ENCODE measurements at places on chromosomes 2 and 18.

DNA sequence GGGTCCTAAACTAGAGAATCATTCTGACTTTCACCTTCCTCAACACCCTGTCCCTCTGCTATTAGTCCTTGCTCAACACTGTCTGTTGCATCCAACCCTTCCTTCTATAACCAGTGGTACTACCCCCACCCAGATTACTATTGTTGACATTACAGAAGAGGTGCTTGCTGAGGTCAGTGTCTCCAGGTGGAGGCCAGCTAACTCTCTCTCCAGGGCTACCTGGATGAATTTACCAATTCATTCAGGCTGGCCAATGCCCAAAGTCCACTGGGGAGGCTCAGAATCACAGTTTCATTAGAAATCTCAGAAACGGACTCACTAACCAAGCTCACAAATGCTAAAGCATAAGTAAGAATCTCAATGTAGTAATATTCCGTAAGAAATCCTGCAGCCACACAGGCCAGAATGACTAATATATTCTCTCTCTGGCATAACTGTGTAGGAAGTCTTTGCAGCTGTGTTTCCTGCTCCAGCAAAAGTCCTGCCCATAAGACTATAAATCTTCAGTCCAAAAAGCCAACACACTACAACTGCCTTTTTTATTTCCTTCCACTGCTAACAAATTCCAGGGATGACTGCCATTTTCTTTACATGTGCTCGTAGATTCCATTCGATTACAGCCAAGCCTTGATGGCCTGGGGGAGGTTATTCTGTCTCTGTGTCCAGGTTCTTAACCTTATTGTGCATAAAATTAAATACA is 10.0 kb upstream of the TTR start:
- DNase-seq: no peak

GRCh38 chr2:41724465-41724864 is 323.4 kb upstream of the PKDCC start:
- DNase-seq: no peak

GRCh38 chr2:860259-860855 is 90.3 kb upstream of the SNTG2 start:
- no peak for DNase-seq

- DNase-seq: no peak
These were observed 341.6 kb upstream of the VWC2L start for GRCh38 chr2:214069254-214069653.

DNA sequence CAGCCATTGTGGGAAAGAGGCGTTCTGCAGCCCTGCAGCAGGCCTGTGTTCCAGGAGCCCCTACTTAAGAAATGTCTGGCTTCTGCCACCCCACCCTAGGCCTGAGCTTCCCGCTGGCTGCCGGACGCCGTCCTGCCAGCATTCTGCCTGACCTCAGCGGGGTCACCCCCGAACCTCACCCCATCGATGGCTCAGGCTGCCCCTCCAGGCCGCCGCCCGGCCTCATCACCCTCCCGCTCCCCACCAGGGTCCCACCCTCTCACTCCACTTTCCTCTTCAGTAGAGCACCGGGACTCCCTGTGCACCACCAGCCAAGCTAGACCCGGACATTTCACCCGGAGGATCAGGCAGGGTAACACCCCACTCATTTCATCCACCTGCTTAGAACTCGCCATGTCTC is 73.6 kb upstream of the SALL3 start:
- no peak for DNase-seq

DNA sequence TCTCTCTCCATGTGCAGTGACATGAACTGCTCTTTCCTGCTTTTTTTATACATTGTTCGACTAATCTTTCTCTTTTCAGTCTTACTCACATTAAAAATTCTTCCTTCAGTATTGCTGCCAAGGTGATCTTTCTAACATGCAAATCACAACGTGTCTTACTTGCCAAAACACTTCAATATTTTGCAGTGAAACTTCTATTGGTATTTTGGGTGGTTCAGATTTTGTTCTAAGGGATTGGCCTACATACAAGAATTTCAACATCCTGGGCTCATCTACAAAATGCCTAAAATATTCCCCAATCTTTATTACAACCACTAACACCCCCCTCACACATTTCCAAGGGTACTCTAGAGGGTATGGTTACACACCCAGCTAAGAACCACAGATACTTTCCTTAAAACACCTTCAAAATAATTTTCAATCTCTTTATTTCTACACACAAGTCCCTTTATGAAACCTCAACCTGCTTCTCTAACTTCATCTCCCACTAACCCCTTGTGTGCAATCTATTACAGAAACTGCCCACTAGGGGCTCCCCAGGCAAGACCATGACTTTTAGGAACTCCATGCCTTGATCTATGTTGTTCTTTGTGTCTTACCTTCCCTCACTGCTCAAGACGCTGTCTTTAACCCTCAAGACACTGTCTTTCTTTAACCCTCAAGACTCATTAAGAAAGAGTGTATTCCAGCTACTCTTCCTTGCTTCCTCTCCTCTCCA is 50.9 kb downstream of the COL3A1 start:
- DNase-seq: no peak

GRCh38 chr2:170465241-170465640 is 249.9 kb upstream of the SP5 start:
- DNase-seq: no peak

DNA sequence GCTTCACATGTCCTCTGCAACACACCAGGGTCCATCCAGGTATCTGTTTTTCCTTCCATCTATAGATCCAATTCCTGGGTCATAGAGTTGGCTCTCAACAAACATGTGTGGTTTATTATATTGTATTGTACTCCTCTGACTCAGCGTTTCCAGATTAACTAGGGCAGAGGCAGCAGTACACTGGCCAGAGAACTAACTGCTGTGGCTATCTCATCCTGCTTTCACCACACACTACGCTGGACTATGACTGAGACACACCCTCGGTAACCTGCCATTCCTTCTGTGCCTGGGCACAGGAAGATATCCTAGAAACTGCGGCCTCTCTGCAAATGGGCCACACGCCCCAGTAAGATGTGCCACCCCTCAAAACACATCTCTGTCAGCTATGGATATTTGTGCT is 159.8 kb upstream of the STK17B start:
- no peak for DNase-seq

DNA sequence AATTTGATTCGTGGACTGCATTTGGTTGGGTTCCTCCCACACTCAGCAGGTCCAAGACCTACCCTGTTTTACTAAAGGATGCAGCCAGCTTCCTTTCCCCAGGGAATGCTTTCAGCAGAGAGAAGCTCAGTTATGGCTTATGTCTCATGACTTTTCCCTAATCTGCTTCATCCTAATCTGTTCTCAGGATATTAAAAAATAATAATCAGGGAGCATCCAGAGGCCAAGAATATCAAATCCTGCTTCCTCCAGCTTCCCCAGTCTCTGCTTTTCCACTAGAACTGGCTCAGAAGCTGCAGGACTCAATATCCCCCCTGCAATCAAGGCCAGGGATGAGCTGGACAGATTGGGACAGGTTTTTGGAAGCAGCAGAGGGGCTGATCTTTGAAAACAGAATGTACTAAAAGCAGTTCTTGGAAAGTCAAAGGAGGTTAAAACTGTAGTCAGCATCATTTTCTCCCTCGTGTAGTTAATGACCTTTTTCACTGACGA is 326.9 kb upstream of the TNP1 start:
- no peak for DNase-seq

- DNase-seq: no peak
These were observed 72.5 kb upstream of the HDAC4 start for GRCh38 chr2:239473211-239473805.

GRCh38 chr2:85584354-85584856 is at the start of gene VAMP5:
TSS of gene VAMP5 (plus strand) at chr2:85584431. CDS start at chr2:85584491, 60 bp downstream.
- no peak for DNase-seq

GRCh38 chr18:46019936-46020335 is 52.1 kb downstream of the PSTPIP2 start:
- DNase-seq: no peak

DNA sequence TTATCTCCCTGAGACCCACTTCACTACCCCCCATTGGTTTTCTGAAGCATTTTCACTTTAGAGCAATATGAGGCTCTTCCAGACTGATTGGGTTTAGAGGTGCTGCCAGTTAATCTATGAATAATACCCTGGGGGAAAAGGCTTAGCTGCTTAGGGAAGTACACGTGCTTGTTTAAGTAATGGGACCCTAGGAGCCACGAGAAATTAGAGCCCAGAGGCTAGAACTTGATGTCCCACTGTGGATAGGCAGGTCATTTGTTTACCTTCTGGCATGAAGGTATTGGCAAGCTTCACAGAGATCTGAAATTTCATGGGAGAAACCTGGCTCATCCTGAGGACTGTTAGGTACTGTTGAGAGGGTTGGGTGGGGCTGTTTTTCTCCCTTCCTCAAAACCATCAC is 59.7 kb downstream of the CLIP4 start:
- no peak for DNase-seq

GRCh38 chr18:9586814-9587213 is 27.5 kb downstream of the PPP4R1 start:
- DNase-seq: no peak

DNA sequence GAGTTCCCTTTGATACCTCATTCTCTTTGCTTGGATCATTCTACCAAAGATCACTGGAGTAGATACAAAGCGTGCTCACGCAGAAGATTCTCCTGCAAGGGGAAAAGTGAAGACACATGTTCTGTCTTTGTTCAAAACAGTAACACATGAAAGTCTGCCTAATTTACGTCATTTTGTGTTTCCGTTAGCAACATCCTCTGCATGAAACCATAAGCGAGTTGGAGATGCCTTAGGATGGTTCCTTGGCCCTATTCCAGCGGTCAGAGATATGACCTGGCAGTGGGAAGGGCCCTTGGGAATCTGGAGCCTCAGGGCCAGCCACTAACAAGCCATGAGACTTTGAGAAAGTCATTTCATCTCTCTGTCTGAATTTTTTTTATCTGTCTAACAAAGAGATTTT is 180.9 kb upstream of the TWIST2 start:
- DNase-seq: no peak

GRCh38 chr2:143877056-143877455 is 642.9 kb downstream of the ZEB2 start:
- DNase-seq: no peak

DNA sequence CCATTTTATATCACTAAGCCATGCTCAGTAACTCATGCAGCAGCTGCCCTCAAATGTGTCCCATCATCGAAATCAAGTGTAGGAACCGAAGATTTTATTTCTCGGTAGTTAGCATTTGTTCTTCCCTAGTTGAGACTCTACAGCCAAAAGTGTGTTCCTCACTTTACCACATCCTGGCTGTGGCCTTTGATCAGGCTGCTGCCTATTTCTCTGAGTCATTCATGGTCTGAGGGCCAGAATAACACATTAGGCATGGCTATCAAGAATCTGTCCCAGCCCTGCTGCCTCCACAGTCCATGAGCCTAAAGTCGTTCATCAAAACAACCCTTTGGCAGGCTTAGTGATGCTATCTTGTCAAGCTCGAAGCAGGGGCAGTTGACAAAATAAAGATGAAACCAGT is 300.1 kb downstream of the TDRD15 start:
- DNase-seq: no peak

DNA sequence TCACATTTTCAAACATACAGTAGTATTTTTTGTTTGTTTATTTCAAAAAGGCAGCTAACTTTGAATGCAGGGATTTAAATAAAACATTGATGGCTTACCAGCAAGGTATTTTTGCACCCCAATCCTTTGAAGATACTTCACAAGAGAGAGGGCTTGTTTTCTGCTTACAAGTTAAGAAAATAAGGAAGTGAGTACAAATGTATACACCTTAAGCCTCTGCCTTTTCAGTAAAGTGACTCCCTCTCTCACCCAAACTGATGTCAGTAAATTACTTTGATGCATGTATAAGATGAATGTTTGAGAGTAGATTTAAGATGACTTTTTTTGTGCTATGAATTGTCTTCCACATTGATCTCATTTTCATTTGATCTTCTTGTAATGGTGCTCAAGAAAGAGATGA is 820.0 kb downstream of the CPS1 start:
- DNase-seq: no peak

DNA sequence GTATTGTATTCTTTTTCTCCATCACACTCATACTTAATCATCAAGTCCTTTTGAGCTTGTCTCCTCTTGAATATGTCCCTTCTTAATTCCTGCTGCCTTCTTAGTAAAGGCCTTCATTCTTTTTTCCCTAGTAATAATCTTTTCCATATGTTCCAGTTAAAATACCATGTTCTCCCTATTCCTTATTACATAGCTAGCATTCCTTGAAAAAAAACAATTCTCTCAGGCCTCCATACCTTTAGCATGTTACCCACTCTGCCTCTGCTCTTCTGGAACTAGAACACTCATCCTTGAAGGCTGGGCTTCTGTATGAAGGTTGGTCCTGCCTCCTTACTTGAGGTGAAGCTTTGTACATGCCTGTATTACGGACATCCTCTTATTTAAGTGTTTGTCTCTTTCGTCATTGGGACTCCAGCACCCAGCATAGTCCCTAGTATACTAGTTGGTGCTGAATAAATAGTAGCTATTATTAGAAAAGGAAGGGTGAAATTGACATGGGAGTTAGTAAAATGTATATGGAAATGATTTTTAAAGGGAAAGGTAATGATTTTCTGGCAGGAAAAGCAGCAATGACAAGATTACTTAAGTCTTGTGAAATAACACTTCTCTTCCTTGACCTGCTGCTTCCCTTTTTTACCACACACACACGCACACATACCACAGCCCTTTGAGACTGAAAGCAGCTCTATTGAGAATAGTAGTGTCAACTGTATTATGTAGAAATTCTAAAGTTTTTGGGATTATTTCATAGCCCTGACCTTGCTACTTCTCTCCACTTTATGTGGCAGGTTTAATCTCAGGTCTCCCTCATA is 45.6 kb downstream of the REL start:
- DNase-seq: no peak

GRCh38 chr18:36294031-36294430 is 3.5 kb upstream of the FHOD3 start:
- DNase-seq: no peak

DNA sequence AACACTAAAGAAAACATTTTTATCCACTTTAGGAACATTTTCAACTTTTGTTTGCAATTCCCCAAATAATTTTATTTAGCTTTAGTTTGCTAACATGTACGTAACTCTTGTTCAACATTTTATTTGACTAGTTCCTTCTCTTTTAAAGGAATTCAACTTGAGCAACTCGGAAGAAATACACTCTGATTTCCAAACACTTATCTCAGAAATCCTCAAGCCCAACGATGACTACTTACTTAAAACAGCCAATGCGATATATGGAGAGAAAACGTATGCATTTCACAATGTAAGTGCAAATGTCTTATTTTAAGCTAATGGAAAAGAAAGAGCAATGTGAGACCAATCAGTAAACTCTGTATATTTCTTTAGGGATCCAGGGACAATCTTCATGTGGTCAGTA is 10.1 kb downstream of the SERPINB10 start:
- DNase-seq: no peak

DNA sequence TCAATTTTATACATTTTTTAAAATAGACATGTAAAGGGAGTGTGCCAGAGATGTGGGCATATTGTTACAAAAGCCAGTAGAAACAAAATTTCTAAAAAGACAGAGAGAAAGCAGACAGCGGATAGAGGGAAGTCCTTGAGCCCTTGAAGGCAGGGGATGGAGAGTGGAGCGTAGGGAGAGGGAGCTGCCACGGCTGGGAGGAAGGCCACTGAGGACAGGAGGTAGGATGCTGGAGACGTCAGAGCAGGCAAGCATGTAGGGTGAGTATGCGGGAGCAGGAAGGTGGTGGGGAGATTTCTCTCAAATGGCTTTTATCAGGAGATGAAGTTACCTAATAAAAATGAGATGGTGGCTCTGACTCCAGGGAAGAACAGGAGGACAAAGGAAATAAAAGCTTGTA is 24.0 kb upstream of the NCL start:
- DNase-seq: no peak
